ENCODE measurements at places on chromosomes 1 and 21.

DNA sequence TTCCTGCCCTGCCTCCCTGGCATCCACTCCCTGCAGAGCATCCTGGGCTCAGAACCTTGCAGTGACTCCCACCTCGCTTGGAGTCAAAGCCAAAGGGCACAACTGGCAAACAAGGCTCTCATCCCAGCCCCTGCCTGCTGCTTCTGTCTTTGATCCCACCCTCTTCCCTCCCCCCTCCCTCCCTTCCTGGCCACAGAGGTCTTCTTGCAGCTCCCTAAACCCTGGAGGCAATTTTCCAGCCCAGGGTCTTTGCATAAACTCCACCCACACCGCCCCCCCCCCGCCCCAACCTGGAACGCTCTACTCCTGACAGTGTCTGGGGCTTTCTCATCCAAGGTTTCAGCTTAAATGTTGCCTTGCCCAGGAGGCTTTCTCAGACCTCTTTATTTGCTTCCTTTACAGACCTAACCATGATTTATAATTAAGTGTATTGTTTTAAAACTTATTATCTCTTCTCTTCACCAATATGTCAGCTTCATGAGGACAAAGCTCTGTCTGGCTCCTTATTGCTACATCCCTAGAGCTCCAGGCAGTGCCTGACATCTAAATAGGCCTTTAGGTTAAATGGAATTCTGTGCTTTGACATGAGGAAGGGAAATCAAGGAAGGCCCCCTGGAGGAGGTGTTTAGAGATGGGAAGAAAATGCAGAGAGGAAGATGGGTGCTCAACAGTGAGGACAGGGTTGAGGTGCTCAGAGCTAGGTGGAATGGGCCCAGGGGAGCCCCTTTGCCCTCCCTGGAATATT is 37.7 kb upstream of the PADI1 start:
- no peak for DNase-seq

DNA sequence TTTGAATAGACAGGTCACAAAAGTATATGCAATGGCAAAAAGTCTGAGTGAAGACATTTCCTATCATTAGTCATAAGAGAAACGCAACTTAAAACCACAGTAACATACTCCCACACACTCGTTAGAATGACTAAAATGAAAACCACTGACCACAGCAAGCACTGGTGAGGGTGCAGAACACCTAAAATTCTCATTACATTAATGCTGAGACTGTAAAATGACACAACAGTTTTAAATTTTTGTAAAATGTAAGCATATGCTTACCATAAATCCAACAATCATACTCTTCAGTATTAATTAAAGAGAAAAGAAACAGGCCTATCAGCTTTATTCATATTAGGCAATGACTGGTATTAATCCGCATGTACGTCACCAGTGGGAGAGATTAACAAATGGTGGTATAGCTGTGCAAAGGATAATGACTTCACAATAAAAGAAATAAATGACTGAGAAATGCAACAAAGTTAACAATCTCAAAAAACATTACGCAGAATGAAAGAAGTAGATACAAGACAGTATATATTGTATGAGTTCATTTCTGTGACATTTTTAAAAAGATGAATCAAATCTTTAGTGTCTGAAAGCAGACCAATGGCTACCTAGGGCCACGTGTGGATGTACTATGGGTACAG is 253.5 kb downstream of the AKT3 start:
- DNase-seq, result peak; percentile 62

DNA sequence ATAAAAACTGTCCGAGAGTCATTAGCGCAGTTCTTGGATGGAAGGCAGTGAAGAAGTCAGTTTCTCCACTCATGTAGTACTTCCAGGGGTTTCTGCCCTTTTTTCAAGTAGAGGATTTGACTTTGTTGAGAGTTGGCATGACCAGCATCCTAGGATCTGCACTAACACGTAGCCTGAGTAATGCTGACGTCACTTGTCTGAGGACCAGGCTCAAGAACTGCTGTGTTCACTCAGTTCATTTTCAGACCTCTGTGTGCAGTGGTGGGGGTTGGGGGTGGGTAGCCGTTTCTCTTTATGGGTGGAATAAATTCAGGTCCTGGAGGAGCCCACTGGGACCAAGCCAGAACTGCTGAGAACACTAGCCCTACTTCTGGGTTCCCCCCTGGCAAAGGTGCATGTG is 53.3 kb downstream of the MRPS6 start:
- DNase-seq, result no peak

DNA sequence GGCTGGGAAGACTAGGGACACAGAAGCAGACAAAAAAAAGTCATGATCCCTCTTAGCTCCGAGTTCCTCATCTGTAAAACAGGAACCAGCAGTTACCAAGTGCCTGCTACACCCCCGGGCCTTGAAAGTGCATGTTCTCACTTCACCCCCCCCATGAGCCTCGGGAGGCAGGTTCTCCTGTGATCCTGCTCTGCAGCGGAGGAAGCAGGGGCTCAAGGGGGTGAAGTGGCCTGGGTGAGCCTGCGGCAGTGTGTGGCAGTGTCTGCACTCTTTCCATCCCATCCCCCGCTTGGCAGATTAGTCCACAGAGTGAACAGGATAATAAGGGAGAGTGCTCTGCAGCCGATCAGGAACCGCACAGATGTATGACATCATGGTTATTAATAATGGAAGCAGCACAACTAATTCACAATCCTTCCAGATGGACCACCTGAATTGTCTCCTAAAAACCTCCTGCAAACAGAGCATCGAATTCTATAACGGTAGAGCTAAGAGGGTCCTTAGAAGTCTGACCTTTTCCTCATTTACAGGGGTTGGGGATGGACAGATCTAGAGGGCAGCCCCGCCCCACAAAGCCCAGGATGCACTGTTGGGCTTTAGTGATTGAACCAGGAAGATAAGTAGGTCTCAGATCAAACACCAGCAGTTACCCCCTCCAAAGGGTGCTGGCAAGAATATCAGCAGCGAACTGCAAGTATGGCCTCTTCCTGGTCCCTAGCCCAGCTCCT is 174.1 kb upstream of the EDN2 start:
- no peak for DNase-seq

DNA sequence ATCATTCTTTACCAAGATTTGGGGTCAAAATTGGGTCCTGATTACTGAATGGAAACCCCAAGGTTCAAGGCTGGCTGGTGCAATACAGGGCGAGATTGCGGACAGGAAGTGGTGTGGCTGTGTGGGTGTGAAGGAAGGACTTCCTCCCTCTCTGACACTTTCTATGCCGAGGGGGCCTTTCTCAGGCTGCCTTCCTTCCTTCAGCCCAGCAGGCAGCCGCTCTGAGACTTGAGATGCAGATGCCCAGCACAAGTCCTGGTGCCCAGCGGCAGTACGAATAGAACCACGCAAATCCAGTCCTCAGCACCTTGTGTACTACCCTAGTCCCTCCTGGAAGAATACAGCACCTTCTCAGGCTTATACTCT is 16.3 kb downstream of the BATF3 start:
- DNase-seq, result peak; percentile 50

DNA sequence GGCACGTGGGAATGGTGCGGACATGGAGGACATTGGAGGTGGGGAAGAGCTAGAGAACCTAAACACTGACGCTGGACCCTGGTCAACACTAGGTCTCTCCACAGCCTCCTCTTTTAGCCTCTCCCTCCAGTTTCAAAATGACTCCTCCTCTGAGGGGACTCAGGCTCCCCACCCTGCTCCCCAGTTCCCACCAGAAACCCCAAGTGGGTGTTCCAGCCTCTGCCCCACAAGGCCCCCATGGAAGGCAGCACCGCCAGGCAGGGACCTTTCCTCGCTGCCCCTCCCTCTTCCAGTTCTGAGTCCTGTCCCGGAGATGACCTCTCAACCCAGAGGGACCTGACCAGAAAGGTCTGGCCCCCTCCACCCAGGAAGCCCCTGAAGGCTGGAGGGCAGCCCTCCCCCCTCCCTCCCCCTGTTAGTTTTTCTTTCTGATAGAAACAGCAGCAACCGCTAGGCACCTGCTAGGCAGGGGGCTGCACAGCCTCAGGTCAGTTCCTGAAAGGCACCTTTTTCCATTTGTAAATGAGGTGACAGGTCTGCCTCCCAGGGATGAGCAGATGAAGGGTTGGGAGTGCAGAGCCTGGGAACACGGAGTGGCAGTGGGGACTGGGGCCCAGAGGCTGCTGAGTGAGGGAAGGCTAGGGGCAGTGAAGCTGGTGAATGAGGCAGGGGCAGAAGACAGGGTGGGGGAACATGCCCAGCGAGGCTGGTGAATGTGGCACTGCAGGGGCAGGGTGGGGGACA is 9.3 kb upstream of the ITGB2 start:
- DNase-seq, result no peak

GRCh38 chr1:151702936-151703335 is 13.7 kb downstream of the CELF3 start:
- no peak for DNase-seq

DNA sequence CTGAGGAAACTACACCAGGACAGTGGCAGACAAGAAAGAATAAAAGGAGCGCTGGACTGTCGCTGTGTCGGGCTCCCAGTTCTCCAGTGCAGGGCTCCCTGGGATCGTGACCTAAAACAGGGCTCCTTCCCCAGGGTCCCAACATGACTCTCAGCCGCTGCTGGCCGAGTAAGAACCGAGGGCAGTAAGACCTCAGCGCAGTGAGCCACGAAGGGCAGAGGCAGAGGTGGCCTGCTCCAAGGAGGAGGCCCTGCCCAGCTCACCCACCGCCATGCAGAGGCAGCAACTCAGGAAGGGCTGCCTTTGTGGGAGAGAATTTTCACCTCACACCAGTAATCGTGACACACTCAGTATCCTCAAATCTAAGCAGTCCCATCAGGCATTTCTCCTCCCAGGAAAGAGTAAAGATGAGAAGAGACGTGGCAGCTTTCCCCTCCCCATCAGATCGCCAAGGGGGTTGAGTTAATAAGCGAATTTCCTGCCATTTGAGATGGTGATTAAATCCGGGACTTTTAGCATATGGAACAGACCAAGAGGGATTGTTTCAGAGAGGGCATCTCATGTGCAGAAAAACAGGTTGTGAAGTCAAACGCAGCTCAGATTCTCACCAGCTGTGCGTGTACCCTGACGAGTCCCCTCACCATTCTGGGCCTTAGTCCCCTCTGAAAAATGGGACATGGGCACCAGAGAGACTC is 19.8 kb upstream of the ARTN start:
- DNase-seq, result no peak

GRCh38 chr1:222995620-222996309 is 147.3 kb downstream of the TLR5 start:
- no peak for DNase-seq

DNA sequence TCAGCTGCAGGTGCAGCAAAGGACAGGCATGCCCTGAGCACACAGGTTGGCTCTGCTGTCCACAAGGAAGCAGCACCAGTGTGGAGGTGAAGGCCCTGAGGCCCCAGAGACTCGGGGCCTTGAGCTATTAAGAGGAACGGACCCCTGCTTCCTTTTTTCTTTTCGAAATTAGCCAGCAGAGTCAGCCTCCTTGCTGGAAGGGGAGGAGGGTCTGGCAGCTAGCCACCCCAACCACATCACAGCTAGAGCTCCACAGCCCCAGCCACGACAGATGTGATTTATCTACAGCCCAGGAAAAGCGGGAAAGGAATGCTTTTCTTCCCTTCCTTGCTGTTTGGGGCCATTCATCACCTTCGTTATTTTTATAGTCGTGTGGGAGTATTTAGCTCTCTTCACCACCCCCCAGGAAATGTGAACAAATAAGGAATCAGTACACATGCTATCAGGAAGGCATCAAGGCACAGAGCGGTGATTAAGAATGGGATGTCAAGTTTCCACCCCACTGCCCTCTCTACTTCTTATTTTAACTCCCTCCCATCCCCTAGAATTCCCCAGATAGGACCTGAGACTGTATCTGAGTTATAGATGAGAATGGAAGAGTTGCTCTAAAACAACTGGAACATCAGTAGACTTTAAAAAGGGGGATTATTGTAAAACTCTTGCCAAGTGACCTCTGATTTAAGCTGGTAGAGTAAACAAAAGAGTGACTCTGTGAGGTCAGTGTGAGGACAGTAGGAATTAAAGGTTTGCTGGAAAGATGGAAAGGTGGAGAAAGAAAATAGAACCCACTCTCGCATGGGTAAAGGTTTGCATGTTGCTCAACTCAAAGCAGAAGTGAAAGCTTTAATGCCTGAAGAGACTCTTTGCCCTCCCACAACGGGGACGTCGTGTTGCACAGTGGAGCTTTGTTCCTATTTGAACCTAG is 224.7 kb upstream of the GJB5 start:
- no peak for DNase-seq

DNA sequence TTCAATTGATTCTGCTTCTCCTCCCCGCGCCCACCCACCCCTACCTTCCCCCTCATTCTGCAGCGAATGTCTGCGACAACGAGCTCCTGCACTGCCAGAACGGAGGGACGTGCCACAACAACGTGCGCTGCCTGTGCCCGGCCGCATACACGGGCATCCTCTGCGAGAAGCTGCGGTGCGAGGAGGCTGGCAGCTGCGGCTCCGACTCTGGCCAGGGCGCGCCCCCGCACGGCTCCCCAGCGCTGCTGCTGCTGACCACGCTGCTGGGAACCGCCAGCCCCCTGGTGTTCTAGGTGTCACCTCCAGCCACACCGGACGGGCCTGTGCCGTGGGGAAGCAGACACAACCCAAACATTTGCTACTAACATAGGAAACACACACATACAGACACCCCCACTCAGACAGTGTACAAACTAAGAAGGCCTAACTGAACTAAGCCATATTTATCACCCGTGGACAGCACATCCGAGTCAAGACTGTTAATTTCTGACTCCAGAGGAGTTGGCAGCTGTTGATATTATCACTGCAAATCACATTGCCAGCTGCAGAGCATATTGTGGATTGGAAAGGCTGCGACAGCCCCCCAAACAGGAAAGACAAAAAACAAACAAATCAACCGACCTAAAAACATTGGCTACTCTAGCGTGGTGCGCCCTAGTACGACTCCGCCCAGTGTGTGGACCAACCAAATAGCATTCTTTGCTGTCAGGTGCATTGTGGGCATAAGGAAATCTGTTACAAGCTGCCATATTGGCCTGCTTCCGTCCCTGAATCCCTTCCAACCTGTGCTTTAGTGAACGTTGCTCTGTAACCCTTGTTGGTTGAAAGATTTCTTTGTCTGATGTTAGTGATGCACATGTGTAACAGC is 339.9 kb downstream of the NTNG1 start:
- DNase-seq, result no peak

- DNase-seq, result no peak
Measured at GRCh38 chr1:153985941-153986761, at the start of gene RAB13. Gene RAB13, minus strand, starts transcription at chr1:153986339. Its CDS starts 103 bp downstream, at chr1:153986236.

GRCh38 chr1:222736972-222737371 is at the start of gene FAM177B:
Gene FAM177B, plus strand, starts transcription at chr1:222737202. Its CDS starts 9,344 bp downstream, at chr1:222746546.
- DNase-seq, result no peak

GRCh38 chr1:39894884-39895495 is 6.7 kb downstream of the MYCL start:
- DNase-seq, result no peak

DNA sequence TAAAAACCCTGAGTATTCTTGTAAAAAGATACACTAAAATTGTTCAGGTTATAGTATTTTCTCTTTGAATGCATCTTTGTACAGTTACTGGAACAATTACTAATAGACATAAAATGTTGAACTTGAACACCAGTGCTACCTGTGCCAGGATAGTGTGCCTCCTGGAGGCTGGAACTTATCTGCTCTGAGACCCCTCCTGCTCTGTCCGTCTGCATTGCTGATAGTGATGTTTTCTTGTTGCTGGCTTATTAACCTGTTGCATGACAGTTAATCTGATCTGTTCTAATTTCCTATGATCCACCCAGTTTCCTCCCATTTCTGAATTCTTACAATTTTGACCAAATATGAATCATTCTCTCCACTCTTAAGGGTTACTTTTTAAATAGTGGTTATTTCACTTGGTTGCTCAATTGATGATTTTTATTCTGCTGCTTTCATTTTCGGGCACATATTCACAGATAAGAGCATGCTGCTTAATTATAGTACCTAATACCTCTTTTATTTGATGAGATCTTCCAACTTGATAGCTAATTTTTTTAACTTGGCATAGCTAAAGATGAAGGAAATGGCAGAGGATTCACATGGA is 101.4 kb downstream of the CC2D1B start:
- no peak for DNase-seq

All from CD4-positive, alpha-beta T cell treated with Interleukin-17A for 1 hour (primary cell).